Left lung (tissue), 14 donors: ENCODE measurements at places on chromosomes 1 and 21.

GRCh38 chr1:155175927-155176371, 2.3 kb downstream of the TRIM46 start:
- no peak for DNase-seq

- no peak for DNase-seq
Measured at GRCh38 chr1:56123421-56123820, 455.9 kb downstream of the PLPP3 start.

DNA sequence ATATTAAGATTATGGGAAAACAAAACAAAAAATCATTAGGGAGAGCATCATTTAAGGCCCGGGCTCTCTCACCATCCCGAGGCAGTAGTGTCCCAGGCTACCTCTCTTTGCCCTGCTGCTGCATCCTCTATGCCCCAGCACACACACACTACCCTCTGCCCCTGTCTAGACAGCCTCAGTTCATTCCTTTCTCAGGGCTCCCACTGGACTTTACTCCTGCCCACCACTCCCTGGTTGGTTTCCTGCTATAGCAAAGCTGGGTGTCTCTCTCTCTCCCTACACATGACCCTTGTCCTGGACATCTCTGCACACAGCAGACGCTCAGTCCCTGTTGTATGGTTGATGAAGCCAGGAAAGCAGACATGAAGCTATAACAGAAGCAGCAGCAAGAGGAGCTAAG, 30.7 kb downstream of the GNG12 start:
- no peak for DNase-seq

DNA sequence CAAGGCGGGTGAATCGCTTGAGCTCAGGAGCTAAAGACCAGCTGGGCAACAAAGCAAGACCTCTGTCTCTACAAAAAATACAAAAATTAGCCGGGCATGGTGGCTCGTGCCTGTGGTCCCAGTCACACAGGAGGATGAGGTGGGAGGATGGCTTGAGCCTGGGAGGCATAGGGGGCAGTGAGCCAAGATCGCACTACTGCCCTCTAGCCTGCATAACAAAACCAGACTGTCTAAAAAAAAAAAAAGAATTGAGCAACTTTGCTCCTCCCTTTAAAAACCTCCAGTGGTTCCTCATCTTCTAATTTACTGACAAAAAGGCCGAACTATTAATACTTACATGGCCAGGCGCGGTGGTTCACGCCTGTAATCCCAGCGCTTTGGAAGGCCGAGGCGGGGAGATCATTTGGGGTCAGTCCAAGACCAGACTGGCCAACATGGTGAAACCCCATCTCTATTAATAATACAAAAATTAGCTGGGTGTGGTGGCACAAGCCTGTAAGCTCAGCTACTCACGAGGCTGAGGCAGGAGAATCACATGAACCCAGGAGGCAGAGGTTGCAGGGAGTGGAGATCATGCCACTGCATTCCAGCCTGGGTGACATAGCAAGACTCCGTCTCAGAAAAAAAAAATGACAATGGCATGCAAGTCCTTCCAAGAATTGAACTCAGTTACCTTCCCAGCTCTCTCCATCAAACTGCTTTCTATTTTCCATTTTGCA, 4.4 kb downstream of the ACBD3 start:
- no peak for DNase-seq
